Articular chondrocyte of knee joint (primary cell): ENCODE measurements at places on chromosomes 11 and 22. TPM values are rescaled to one million over a fixed set of nuclear protein-coding genes. Genes with fewer than 3 reads are reported as not detected.

The SCUBE1 gene
- total RNA-seq: 5.0 and 7.4 TPM in 2 replicates

The MS4A6A gene
- not detected in 2 replicates for total RNA-seq

The MRGPRX4 gene
- not detected in 2 replicates for total RNA-seq

The KLHL35 gene
- 1.8 and 2.7 TPM in 2 replicates for total RNA-seq

The MRGPRX3 gene
- total RNA-seq: 0.22 TPM in 1 of 2 replicates, not detected in the other

The MGAT3 gene
- 0.11 and 0.13 TPM in 2 replicates for total RNA-seq

The UBQLNL gene
- 0.39 and 0.65 TPM in 2 replicates for total RNA-seq
